NCI-H2171 (cell line): ENCODE measurements at places on chromosomes 5 and 9.

GRCh38 chr9:100449420-100449819 is 22.5 kb downstream of the MSANTD3 start:
- DNase-seq, result no peak

DNA sequence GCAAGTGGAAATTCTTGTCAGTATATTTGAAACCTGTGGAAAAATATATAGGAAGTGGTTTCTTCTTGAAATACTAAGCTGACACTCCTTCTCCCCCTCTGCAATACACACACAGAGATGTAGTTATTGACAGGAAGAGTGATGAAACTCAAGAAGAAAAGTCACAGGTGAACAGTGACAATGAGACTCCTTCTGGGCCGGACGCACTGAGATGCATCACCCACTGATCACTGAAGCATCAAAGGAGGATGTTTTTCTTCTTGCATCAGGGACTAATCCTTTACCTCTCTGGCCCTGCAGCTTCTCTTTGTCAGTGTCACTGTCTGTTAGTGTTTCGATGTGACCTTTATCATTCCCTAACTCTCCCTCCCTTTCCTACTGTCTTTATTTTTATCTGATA is 1864.2 kb upstream of the C9orf72 start:
- DNase-seq, result no peak

DNA sequence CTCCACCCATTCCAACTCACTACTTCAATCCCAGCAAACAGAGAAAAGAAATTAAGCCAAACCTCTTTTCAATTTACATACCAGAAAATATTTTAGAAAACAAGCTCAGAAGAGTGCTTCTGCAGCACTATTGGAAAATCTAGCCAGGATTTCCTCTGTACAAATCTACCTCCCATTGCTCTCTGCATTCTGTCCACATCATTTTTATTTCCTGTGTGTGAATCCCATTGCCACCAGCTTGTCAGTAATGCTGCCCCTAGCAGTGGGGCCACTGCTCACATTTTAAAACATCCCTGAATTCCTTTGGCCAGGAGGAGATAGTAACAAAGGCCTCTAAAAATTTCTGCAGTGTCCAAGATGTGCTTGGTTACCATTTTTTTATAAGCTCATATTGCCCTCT is 232.5 kb downstream of the ARRDC3 start:
- no peak for DNase-seq

DNA sequence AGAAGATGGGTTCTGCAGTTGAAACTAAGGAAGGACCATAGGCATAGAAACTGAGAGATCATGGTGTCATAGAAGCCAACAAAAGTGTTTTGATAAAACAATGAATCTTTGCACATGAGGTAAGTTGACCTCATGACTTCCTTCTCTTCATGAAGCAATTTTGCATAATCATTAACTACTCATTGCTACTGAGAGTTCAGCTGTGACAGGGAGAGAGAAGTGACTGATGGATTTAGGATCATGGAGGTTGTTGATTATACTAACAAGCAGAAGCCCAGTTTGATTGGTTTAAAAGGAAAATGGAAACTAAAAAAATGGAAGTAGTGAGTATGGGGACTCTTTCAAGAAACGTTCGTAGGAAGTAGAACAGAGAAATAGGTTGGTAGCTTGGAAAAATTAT is 51.2 kb downstream of the PARP8 start:
- no peak for DNase-seq

GRCh38 chr9:122155796-122156195 is 3.8 kb downstream of the NDUFA8 start:
- DNase-seq, result no peak

DNA sequence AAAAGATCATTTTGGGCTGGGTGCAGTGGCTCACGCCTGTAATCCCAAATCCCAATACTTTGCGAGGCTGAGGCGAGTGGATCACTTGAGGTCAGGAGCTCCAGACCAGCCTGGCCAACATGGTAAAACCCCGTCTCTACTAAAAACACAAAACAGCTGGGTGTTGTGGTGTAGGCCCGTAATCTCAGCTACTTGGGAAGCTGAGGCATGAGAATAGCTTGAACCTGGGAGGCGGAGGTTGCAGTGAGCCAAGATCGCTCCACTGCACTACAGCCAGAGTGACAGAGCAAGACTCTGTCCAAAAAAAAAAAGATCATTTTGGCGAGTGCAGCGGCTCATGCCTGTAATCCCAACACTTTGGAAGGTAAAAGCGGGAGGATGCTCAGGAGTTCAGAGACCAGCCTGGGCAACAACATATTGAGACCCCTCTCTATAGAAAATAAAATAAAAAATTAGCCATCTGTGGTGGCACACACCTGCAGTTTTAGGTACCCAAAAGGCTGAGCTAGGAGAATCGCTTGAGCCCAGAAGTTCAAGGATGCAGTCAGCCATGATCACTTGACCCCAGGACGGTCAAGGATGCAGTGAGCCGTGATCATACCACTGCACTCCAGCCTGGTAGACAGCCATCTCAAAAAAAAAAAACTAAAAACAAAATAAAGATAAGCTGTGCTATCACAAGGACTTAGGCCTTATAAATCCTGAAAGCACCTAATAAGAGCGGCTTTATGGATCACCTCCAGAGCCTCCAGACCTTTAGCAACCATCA is 16.2 kb downstream of the PPP2CA start:
- DNase-seq, result no peak

DNA sequence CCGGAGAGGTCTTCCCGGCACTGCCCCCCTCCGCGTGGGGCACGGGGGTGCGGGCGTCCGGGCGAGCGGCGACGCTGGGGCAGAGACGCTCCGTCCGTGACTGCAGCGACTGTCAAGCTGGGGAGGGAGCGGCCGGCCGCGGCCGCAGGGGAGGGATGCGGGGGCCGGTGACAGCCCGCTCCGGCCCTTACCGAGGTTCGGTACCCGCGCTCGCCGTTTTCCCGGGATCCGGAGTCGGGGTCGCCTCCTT is 400 bp downstream of the KDM4C start:
- DNase-seq, result no peak

GRCh38 chr5:83516377-83516776 is 44.8 kb downstream of the VCAN start:
- no peak for DNase-seq

GRCh38 chr9:93958819-93959682 is 3.9 kb upstream of the BARX1 start:
- no peak for DNase-seq

- DNase-seq, result no peak
Measured at GRCh38 chr5:56006094-56006493, 11.3 kb upstream of the IL6ST start.

DNA sequence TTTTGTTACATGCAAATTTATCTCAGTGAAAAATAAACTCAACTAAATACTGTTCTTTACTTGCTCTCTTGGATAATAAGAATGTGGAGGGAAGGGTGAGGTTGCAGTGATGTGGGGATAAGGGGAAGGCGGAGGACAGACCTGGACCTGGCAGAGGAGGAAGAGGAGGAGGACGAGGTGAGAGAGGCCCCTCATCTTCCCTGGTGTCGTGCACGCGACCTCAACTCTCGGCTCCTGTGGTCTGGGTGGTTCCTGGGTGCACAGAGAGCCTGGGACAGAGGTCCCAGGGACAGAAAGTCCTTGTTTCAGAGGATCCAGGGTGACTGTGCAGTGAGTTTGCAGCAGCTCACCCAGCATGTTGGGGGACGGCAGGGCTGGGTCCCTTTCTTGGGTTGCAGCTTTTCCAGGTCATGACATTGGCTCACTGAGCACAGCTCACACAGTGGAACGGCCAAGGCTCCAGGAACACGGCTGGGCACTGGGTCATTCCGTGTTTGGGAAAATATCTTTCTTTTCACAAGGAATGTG is 37.7 kb upstream of the LPCAT1 start:
- DNase-seq, result no peak

DNA sequence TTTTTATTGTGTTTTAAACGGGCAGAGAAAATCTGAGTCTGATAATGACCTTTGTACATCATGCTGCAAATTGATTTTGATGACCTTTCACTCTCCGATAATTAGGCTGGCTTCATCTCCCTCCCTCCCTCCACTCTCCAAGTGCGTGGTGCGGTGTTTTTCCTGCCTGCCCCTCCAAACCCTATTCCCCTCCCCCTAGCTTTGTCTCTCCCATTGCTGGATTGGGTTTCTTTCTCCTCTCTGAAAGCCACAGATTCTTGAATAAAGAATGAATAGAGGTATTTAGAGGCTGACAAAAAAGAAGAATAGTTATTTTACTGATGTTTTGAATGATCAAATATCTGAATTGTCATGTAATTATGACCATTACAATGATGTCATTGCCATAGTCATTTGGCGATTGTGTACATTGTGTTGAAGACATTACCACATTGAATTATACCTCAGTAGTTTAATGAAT is 571.1 kb upstream of the ZNF608 start:
- DNase-seq, result peak; percentile 66

DNA sequence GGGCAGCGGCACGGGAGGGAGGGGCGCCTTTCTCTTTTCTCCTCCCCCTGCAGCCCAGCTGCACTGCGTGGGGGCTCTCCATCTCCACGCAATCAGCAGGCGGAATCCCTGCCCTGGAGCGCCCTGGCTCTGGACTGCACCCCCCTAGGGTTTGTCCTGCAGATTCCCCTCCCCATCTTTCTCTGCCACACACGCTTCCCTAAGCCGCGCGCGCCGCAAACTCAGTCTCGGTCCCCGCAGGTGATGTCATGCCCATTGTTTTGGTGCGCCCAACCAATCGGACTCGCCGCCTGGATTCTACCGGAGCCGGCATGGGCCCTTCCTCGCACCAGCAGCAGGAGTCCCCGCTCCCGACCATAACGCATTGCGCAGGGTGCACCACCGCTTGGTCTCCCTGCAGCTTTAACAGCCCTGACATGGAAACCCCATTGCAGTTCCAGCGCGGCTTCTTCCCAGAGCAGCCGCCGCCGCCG is at the start of gene KCNN2:
TSS of gene KCNN2 (plus strand) at position 347 of the 473 bp plus-strand sequence. CDS start at position 417, 70 bp downstream.
- peak; percentile 59 for DNase-seq
